ENCODE measurements at places on chromosomes 2 and 18.

- no peak for DNase-seq
These were observed 2.1 kb downstream of the CNTNAP5 start for GRCh38 chr2:124027182-124027581.

DNA sequence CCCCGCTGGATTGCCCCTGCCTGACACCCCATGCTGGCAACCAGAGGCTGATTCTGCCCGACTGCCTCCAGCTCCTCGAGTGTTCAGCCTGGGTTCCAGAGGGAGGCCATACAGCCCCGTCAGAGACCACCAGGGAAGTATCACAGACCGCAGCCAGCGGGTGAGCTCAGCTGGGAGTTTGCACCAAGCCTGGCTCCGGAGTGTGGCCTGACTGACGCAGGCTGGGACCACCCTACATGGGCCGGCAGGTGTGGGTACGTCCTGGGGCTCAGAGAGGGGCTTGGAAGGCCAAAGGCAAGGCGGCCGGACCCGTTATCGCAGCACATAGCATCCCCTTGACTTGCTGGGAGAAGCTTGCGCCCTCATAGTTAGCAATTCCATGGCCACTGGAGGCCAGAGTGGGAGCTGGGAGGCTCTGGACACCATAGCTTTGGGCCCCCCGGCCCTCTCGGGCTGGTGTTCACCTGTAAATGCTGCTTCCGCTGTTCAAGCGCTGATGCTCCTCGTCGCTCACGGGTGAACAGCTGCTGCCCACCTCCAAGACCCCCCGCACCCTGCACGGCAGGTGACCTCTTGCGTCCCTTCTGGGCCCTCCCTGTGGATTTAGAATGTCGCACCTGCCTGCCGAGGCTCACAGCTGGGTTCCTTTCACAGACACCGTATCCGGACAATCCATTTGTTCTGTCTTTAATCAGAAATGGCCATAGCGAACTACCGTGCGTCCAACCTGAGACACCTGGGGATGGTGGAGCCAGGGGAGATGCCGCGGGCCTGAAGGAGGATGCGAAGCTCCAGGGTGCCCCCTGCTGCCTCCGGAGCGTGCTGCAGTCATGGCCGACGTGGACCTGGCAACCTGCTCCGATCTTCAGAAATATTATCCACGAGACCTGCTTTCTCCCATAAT is 31.2 kb upstream of the SLC66A3 start:
- no peak for DNase-seq

DNA sequence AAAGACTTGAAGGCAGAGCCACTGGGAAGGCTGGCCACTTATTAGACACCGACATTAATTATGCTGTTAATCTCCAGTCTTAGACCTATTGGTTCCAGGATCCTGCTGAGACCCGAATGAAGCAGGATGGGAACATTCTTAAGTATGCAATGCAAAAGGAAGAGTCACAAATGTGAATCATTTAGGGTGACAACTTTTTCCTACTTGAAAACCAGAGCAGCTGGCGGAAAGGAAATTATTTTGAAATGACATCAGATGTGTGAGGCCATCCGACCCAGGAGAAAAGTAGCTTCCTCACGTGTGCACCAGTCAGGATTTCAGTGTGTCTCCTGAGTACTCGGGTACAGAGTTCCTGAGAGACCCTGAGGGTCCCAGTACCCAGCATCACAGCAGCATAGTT is 222.9 kb upstream of the NCKAP5 start:
- DNase-seq = no peak

DNA sequence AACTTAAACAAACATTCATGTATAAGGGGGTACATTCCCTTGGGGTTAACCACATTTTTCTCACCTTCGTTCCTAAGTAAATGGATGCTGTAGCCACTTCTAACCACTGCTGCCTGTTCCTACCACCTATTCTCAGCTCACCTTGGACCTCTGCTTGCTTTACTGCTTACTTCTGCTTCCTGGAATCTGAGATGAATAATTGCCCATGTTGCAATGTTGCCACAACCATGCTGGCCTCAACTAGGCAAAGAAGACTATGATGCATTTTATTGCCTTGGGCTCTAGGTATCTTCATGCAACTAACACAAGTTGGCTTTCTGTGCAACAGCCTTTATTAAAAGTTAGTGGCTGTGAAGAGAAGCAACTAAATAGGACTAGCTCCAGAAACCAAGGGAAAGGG is 106.3 kb upstream of the TCF4 start:
- no peak for DNase-seq

GRCh38 chr18:52582516-52582915 is 242.5 kb downstream of the DCC start:
- DNase-seq = no peak

GRCh38 chr2:142112757-142113221 is 18.0 kb downstream of the LRP1B start:
- no peak for DNase-seq

DNA sequence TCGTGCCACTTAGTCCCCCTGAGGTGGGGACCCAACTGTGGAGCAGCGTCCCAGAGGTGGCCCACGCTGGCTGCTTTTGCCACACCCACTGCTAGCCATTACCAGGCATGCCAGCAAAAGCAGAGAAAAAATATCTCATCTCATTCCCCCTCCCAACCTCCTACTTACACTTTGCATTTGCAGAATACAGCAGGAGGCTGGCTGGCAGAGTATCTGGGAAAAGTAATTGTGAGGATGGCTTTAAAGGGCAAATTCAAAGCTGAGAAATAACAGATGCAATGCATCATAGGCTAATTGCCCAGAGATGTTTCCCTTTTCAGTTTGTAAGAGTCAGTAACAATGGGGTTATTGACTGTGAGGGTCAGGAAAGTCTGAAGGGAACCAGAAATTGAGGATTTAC is 438.1 kb upstream of the DSEL start:
- DNase-seq = no peak

DNA sequence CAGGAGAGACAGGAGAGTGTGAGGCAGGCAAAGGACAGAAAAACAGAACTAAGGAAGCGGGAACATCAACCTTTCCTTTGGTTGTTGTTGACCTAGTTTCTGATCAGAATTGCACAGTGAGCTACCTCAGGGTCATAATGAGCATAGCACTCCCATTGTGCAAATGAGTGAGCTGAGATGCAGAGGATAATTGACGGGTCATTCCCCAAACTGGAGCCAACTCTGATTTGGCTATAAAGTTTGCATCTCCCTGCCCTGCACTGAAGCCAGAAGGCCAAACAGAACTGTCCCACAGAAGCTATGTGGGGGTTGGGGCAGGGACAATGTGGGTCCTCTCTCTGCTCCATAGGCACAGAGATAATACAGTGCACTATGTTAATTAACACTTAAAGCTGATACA is 105.6 kb upstream of the KLHL14 start:
- DNase-seq = no peak

- DNase-seq = no peak
These were observed 48.2 kb downstream of the G6PC2 start for GRCh38 chr2:168949324-168949723.

- DNase-seq = no peak
These were observed 15.5 kb downstream of the FBXO11 start for GRCh38 chr2:47890711-47891368.

DNA sequence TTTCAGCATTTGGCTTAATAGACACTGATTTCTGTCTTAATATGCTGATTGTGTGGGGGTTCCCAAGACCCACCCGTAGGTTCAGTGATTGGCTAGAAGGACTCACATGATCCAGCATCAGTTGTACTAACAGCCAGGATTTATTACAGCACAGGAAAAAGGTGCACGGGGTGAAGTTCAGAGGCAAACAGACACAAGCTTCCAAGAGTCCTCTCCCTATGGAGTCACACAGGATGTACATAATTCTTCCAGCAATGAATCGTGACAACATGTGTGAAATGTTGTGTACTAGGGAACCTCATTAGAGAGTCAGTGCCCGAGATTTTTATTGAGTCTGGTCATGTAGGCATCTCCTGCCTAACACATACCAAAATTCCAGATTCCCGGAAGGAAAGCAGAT is 52.8 kb downstream of the GALNT1 start:
- DNase-seq = no peak

DNA sequence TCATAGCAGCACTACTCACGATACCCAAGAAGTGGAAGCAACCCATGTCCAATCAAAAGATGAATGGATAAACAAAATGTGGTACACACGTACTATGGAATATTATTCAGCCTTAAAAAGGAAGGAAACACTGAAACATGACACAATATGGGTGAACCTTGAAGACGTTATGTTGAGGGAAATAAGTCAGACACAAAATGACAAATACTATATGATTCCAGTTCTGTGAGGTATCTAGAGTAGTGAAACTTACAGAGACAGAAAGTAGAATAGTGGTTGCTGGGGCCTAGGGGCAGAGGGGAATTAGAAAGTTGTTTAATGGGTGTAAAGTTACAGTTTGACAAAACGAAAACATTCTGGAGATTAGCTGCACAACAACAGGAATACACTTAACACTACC is 24.7 kb downstream of the TLK1 start:
- no peak for DNase-seq

DNA sequence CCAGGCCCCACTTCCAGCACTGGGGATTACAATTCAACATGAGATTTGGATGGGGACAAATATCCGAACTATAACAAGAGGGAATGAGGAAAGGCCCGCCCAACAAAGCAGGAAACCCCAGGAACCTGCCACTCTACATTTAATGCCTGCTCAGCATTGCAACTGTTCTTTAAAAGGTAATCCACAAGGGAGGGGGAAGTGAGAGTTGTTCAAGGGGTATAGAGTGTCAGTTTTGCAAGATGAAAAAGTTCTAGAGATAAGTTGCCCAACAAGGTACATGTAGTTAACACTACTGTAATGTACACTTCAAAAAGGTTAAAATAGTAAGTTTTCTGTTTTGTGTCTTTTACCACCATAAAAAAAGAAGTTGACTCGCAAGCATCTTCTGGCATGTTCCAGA is 137.6 kb downstream of the MBD2 start:
- no peak for DNase-seq

DNA sequence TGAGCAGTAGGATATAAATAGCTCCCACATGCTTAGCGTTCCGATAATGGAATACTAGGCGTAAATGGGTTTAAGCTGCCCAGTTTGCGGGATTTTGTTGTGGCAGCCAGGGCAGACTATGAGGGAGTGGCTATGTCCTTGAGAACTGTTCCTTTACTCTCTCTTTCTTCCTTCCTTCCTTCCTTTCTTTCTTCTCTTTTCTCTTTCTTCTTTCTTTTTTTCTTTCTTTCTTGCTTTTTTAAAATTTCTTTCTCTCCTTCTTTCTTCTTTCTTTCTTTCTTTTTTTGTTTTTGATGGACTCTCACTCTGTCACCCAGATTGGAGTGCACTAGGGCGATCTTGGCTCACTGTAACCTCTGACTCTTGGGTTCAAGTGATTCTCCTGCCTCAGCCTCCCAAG is 9.1 kb upstream of the PRELID3A start:
- no peak for DNase-seq

DNA sequence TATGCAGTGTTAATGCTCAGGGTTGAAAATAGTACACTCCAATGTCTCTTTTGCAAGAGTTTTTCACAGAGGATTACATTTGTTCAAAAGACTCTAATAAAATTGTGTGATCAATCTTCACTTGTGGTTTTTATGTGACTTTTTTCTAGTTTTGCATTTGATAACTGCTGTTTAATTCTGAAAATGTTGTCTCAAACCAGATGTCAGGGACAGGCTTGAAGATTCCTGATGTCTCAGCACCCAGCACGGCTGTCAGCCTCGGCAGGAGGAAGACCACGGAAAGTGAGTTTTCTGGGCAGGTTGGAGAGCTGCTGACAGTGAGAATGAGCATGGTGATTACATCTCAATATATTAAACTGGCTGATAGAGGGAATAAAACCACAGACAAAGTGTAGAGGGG is 9.1 kb downstream of the SOX11 start:
- no peak for DNase-seq

DNA sequence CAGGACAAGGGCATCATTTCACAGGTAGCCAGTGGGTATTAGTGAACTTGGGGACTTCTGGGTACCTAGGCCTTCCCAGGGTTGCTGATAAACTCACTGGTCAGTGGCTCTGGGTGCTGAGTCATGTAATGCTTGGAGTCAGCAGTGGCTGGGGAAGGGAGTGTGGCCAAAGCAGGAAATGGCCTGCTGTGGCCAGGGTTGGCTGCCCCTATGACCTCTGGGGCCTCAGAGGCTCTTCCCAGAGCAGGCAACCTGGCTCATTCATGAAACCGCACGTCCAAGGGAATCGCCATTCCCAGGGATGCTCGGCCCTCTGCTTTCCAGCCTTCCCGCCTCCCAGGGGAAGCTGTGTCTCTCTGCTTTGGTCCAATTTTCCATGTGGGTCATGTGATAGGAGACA is 294.9 kb downstream of the DYSF start:
- no peak for DNase-seq

DNA sequence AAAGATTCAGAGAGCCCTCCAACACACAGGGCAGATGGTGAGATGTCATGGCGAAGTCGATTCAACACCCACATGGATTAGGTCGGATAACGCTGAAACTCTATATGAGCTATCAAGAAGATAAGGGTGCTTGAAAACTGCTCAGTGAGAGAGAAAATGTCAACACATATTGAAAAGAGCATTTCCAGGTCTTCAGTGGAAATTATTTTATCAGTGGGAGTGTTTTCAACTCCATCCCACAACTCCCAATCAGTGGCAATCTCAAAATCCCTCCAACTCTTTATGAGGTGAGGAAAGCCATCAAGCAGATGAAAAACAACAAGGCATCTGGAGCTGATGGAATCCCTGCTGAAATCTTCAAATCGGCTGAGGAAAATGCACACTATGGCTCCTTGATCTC is 104.5 kb upstream of the KLHL14 start:
- no peak for DNase-seq

GRCh38 chr2:225889452-225889851 is 489.9 kb downstream of the NYAP2 start:
- DNase-seq = no peak

- no peak for DNase-seq
These were observed 359.9 kb downstream of the ARHGAP15 start for GRCh38 chr2:143489145-143489544.

DNA sequence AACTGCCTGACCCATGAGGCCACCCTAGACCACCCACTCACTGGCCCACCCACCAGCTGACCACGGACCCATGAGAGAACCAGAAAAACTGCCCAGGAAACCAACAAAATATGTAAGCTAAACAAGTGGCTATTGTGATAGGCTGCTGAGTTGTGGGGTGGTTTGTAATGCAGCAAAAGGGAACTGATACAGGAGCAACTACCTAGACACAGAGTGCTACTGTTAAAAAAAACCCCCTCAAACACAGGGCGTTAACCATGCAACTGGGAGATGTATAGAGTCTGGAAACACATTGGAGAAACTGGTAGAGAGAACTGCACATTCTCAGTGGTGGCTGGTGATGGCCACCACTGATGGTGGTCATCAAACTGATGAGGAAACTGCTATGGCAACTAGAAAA is 206.3 kb upstream of the GYPC start:
- no peak for DNase-seq

DNA sequence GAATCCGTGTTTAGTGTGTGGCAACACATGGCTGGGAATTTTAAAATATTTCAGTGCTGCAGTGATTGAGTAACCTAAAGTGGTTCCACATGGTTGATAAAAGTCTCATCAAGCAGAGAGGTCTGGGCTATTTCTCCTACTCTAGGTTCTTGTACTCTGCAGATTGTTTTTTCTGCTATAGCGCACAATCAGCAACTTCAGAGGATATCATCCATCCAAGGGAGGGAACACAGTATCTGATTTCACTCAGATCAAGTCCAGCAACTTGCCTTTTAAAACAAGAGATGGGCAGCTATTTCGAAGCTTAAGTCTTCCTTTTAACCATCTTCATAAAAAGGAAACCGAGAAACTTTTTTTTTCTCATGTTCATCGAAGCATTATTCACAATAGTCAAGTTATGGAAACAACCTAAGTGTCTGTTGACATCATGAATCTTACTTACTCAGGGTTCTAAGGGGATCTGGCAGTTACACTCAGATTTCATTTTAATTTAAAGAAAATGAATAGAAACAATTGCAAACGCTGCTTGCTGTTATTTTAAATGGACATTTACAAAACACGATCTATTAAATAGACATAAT is 172.7 kb upstream of the TRIB2 start:
- no peak for DNase-seq

Data from ovary (tissue), 10 donors.